Osteoblast (primary cell): ENCODE measurements at places on chromosomes 5 and 9. TPM values are rescaled to one million over a fixed set of nuclear protein-coding genes. Genes with fewer than 3 reads are reported as not detected.

GRCh38 chr9:18327121-18327520, 146.8 kb upstream of the ADAMTSL1 start:
- no peaks in the 10 kb centered on the region for H3K27me3 ChIP-seq
- peaks cover 18% of the 10 kb centered on the region for H3K4me1 ChIP-seq
- no peaks in the 10 kb centered on the region for H3K36me3 ChIP-seq

DNA sequence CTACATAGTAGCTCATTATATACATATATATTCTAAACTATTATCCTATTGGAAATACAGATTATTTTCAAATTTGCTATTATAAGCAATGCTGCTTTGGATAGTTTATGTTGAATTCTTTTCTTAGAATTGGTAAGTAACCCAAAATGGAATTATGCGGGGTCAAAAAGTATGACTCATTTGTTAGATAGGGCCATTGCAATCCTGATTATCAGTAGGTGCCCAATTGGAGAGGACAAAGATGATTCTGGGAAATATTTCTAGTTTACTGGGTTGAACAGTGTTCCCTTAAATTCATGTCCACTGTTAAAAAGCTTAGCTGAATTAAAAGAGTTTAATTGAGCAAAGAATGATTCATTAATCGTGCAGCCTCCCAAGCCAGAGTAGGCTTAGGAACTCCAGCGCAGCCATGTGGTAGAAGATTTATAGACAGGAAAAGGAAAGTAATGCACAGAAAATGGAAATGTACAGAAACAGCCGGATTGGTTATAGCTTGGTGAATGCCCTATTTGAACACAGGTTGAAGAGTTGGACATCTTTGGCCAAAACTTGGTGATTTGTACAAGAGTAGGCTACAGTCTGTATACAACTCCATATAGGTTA, 81.8 kb downstream of the GDNF start:
- no peak for DNase-seq
- no peak overlapping the region for H3K27ac ChIP-seq

DNA sequence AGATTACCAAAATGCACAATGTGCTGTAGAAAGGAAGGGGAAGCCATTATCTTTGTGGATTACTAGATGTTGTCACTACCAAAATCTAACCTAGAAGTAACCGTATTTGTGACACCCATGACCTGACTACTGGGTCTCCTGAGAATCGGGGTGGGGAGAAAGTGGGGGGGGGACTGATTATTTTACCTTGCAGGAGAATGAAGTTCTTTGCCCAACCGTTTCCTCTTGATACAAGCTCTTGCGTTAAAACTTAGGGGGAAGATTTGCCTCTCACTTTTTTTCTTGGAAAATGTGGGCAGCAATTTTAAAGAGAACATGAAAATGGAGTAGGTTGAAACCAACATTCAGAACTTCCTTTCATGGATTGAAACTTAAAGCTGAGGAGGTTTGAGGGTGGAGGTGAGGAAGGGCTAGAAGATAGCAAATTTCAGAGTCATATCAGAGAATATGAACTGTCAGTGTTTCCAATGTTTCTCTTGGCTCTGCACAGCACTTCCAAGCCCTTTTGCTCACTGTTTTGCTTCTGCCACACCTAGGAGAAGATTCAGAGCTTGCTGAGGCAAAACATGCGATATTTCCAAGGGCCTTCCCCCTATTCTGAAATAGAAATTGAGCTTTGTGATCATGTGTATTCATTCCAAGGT, 280.8 kb downstream of the AOPEP start:
- H3K4me1 ChIP-seq = peaks cover 56% of the 10 kb centered on the region
- DNase-seq = no peak
- H3K4me3 ChIP-seq = peak overlapping the region; percentile 91
- H3K27me3 ChIP-seq = no peaks in the 10 kb centered on the region
- peak overlapping the region; percentile 98 for H3K27ac ChIP-seq
- H3K36me3 ChIP-seq = peaks cover 61% of the 10 kb centered on the region

The GPX3 gene
- total RNA-seq = 8.8 and 9.8 TPM in 2 replicates

The AK8 gene
- total RNA-seq = 0.59 and 1.1 TPM in 2 replicates
